ENCODE measurements at places on chromosomes 7 and 10. TPM values are rescaled to one million over a fixed set of nuclear protein-coding genes. Genes with fewer than 3 reads are reported as not detected.

Gene LEP
- 7.3 TPM for total RNA-seq

Gene SEMA3D
- 2.7 TPM for total RNA-seq

Gene NME8
- total RNA-seq: 2.1 TPM

Gene CUL2
- 16.5 TPM for total RNA-seq

Gene GPR26
- total RNA-seq: not detected

Gene BRI3
- total RNA-seq: 54.2 TPM

Gene CYP2E1
- 22.3 TPM for total RNA-seq

Gene AGFG2
- total RNA-seq: 57.5 TPM

Gene CXCL12
- 15.7 TPM for total RNA-seq

Gene LIPK
- total RNA-seq: 17.4 TPM

Gene GPR15LG
- 19.1 TPM for total RNA-seq

Gene OR2A42
- 0.59 TPM for total RNA-seq

Gene PRLHR
- total RNA-seq: not detected

Gene NPC1L1
- 0.13 TPM for total RNA-seq

Gene PPP2R2D
- 35.3 TPM for total RNA-seq

Gene ODAD2
- total RNA-seq: not detected

Gene MBLAC1
- total RNA-seq: 7.0 TPM

Gene TMEM196
- total RNA-seq: not detected

Gene AIFM2
- total RNA-seq: 6.3 TPM

Gene SPDYE11
- total RNA-seq: not detected
